ENCODE measurements at places on chromosomes 11 and 22.

DNA sequence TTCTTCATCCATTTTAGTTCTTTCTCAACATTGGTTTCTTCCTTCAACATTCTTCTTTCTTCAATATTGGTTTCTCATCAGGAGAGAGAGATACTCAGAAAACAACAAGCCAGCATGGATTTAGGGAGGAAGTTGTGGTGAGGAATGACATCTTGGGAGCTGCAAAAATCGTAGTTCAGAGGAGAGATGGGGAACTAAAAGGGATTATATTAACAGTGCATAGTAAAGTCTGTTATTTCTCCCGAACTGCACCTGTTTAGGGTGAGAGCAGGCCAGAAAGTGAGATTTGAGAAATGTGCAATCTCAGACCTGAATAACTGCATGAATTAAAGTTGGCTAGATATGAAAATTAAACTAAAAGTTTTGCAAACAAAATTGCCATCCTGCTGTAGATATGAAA, 94.5 kb downstream of the CASP12 start:
- no peak for DNase-seq

DNA sequence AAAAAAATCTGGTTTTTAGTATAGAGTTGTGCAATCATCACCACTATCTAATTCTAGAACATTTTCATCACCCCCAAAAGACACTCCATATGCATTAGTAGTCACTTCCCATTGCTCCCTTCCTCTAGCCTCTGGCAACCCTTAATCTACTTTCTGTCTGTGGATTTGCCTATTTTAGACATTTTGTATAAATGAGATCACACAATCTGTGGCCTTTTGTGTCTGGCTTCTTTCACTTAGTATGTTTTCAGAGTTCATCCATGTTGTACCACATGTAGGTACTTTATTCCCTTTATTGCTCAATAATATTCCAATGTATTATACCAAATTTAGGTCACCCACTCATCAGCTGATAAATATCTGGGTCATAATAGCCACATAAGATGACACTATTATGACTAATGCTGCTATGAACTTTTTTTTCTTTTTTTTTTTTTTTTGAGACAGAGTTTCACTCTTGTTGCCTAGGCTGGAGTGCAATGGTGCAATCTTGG, 67.5 kb upstream of the SCUBE2 start:
- no peak for DNase-seq

- DNase-seq, result peak; percentile 11
These were observed 1.2 kb upstream of the ARHGEF12 start for GRCh38 chr11:120334894-120335462.

DNA sequence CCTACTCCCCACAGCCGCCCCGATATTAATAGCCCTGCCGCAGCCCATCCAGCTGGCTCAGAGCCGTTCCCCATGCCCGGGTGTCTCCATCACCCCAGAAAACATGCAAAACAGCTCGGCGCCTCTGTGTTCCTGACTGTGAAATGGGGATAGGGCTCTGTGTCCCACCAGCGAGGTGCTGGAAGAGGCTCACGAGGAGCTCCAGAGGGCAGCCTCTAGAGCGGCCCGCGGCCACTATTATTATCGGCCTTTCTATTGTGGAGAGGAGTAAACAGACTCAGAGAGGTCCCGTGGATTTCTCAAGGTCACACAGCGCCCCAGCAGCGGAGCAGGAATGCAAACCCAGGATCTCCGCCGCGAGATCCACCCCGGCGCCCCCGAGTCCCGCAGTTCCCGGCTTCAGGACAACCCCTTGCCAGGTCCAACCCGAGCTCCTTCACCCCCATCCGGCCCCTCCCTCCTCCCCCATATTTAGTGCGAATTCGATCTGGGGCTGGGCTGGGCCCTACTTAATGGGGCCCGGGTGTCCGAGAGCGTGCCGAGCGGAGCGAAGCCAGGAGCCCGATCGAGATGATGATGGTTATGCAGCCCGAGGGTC, at the start of gene ACTN3:
TSS of gene ACTN3 (plus strand) at position 536 of the 598 bp plus-strand sequence. CDS start at position 571, 35 bp downstream.
- DNase-seq, result no peak

DNA sequence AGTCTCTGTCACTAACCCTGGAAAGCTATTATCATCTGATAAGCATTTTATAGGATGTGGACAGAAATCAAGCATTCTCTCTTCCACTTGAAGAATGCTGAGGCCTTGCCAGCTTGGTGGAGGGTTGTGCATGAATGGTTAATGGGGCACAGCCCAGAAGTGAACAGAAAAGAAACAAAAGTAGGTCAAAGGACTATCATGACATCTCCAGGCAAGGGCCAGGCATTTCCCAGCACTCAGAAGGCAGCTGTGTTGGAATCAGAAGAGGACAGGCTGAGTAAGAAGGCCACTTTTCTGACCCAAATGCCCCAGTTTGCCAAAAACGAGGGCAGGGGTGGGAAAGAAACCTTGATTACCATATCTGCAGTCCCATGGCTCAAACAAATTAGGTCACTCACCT, 12.4 kb downstream of the TENM4 start:
- no peak for DNase-seq

DNA sequence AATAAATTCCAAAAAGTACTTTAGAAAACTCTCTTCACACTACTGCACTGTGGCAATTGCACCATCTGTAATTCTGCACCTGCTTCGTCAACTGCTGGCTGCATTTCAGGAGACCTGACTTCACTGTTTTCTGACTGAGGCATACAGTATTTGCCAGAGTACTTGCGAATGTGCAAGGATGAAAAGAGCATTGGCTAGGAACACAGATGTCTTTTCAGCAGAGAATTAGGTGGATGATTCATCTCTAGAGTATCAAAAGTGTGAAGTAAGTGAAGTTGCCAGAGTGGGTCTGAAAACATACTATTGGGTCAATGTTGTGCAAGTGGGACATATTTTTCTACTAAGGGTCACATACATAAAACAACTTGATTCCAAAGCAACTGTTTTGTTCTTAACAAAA, 427.5 kb upstream of the CCDC90B start:
- DNase-seq, result no peak

GRCh38 chr11:2382936-2383851, 6.1 kb downstream of the CD81 start:
- no peak for DNase-seq

GRCh38 chr11:122342089-122342744, 226.2 kb upstream of the BLID start:
- no peak for DNase-seq

DNA sequence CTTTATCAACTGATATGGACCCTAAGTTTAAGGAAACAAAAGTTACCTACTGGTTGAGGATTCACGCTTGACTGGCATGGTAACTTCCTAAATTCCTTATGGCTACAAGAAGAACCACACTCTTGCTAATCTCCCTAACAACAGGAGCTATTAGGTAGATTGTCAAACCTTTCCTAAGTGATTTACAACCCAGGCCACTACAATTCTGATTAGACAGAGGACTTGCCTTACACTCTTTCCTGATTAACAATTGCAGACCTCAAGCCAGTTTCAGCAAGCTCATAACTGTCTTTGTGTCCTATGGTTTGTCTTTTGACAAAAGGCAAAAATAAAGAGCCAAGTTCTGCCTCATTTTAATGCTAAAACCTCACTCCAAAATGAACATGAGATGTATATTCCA, 16.3 kb downstream of the OR52K2 start:
- DNase-seq, result no peak

DNA sequence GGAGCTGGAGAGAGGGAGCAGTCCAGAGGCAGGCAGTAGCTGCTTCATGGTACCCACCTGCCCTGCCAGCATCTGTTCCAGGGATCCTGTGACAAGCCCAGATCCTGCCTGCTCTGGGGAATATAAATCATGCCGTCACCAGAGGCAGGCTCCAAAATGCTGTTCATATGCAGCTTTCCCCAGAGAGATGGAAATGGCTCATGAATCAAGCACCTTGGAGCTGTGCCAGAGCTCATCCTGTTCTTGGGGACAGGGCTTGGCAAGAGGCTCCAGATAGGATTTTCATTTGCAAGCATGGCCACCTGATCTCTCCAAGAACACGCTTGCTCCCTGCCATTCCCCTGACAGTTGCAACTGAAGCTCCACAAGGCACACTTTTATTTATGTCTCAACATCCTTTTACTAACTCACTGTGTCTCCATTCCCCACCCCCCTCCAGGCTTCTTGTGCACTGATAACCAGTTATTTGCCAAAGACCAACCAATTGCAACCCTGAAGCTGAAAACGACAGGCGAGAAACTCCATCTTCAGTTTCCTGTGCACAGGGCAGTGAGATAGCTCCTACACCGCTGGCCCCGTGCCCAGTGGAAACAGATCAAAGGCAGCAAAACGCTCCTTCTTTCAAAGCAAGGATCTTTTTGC, 115.8 kb upstream of the PITPNB start:
- DNase-seq, result no peak

- no peak for DNase-seq
These were observed 45.8 kb upstream of the TH start for GRCh38 chr11:2217211-2218030.

- DNase-seq, result peak; percentile 35
These were observed 26.2 kb downstream of the TCP11L1 start for GRCh38 chr11:33065445-33066178.

DNA sequence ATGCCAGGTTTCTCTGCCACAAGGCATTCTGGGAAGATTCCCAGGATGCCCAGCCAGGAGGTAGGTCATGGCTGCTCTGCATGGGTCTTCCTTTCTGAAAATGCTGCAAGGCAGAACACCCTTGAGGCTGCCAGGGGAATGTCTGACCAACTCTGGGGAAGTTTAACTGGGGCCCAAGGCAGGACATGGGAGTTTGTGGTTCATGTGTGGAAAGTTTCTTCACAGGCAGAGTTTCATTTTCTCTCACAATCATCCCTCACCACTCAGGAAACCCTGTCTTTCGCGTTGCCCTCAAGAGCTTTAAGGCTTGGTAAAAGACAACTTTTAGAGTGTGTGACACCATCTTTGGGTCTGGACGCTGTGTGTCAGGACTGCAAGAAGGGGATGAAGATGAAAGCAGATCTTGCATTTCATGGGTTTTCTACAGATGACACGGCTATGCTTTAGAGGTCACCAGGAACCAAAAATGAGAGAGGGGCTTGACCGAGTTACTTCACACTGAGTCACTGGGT, 133.5 kb downstream of the CD44 start:
- no peak for DNase-seq

DNA sequence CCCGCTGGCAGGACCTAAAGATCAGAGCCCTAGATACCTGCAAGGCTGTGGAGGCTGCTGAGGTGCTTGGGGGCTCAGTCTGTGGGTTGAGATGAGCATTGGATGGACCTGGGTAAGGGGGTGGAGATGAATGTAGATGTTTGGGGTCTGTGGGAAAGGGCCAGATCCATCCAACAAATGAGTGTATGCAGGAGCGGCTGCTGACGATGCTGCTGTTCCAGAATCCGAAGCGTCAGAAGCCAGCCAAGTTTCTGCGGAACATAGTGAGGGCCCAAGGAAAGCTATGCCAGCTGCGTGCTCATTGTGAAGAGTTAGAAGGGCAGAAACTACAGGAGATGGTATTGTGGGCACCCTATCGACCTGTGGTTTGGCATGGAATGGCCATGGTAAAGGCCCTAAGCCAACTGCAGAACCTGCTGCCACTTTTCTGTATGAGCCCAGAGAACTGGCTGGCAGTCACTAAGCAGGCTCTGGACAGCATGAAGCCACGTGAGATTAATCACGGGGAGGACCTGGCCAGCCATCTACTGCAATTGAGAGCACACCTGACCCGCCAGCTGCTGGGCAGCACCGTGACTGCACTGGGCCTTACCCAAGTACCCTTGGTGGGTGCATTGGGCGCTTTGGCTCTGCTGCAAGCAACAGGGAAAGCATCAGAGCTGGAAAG, 36.6 kb downstream of the RRP8 start:
- no peak for DNase-seq

DNA sequence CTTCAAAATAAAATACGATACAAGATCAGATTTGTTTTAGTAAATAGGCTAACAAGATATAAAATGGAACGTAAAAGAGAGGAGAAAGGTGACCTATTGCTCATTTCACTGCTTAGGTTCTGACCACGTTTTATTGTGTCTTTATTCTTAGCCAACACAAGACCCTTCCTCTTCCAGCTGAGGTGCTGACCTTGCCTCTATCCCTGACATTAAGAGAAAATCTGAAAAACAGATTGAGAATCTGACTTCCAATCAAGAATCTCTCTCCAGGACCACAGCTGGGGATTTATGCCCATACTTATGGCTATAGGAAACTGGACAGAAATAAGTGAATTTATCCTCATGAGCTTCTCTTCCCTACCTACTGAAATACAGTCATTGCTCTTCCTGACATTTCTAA, at the start of gene OR10A5:
TSS of gene OR10A5 (plus strand) at position 301 of the 400 bp plus-strand sequence. CDS start at position 301, 0 bp downstream.
- no peak for DNase-seq

DNA sequence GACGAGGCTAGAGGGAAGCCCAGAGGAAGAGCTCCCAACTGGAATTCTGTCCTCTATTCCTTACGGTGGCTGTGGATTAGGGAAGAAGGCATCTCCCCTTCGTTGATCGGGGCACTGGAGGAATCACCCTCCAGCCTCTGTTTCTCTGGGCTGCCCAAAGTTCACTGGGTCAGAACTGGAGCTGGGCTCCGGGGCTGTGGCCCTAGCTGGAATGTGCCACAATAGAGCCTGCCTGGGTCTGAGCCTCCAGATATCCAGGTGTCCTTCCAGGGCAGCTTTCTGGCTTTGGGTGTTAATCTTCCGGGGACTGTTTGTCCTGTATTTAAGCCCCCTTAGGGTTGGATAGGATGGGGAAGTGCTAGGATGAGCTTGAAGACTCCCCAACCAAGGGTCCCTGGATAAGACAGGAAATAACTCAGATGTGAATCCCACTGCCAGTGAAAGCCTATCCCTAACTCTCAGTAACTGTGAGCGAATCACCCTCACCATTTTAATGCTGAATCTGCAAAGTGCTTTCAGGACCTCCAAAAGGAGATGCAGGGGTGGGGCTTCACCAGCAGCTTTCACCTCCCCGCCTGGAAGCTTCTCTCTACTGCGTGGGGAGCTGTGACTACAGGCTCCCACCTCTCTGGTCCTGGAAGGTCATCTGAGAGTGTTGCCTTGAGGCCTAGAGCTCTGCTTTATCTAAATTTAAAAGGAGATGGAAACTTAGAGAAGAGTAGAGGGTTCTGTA, 9.5 kb downstream of the YPEL4 start:
- DNase-seq, result no peak

- no peak for DNase-seq
These were observed 1.5 kb downstream of the ME3 start for GRCh38 chr11:86670911-86671310.

DNA sequence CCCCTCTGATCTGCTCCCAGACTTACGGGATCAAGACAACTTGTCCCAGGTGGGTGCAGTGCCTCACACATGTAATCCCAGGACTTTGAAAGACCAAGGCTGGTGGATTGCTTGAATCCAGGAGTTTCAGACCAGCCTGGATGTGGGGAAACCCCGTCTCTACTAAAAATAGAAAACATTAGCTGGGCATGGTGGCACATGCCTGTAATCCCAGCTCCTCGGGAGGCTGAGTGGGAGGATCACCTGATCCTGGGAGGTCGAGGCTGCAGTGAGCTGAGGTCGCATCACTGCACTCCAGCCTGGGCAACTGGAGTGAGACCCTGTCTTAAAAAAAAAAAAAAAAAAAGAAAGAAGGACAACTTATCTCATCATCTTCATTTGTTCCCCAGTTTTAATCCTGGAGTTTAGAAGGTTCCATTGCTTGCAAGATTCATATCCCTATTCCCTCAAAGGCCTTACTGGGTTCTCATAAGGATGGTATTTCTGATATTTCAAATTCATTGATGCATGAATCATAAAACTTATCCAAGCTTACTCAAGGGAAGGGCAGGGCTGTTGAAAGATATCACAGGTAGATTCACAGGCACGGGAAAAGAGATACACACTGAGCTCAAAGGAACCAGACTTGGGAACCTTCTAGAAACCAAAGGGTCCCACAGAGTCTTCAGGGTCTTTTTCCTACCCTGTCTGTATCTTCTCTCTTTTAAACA, 14.6 kb downstream of the ENDOD1 start:
- no peak for DNase-seq

- DNase-seq, result no peak
These were observed 26.3 kb upstream of the GNB1L start for GRCh38 chr22:19880786-19881569.
